ENCODE measurements at places on chromosomes 4 and X.

- DNase-seq: no peak
Measured at GRCh38 chrX:47683184-47683828, 24.3 kb upstream of the UXT start.

DNA sequence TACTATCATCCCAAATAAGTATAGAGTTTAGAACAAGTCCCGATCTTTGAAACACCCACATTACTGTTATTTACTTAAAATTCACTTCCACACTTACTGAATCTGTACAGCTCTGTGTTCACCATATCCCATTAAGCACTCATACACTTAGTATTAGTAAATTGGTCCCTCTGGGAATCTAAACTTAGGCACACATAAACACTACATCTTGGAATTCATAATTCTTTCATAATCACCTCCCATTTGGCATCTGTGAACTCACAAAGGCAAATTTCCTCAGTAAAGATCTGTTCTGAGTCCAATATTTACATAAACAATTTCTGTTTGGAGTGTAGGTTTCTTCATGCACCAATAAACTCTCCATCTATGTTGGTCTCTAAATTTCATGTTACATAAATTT is 52.6 kb upstream of the PPARGC1A start:
- DNase-seq: no peak

DNA sequence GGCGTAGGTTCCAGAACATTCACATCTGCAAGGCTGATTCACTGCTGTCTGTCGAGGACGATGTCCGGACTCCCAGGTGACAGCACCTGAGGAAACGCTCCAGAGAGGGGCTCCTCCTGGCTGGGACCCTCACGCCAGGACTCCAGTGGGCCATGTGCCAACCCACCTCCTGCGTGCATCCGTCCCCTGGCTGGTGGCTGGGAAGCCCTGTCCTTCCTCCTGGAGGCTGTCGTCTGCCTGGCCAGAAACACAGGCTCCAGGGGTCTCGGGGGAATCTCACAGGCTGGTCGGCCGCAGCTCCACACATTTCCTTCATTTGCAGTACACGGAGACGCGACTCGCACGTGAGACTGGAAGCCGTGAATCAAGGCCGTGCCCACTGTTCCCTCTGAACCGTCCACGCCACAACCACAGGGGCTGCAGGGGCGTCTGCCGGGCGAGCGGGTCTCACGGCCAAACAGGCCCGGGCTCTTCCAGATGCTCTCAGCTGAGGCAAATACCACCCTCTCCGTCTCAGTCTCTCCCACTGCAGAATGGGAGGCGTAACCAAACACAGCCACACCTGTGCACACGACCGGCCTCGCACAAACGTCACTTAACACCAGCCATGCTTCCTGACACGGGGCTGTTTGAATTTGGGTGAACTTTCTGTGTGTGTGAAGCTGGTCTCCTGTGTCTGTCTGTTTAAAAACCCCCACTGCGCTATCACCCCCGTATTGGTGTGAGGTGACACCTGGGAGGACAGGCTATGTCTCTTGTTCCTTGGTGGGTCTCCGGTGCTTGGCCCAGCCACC is 38.7 kb upstream of the MXD4 start:
- no peak for DNase-seq

DNA sequence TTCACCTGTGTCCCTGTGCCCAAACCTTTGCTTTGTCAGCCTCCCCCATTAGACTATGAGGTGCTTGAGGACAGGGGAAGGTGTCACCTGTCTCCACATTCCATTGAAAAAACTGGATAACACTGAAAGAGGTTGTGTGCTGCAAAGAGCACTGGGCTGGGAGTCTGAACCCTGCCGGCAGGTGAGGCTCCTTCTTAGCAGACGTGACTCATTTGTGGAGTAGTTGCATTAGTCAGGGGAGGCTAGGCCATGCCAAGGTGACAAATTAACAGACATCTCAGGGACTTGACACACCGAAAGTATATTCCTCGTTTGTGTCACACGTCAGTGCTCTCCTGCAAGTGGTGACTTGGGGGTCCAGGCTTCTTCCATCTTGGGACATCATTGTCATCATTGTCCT is 95.9 kb upstream of the STX18 start:
- no peak for DNase-seq

GRCh38 chr4:9812501-9813340 is 31.3 kb downstream of the DRD5 start:
- no peak for DNase-seq

GRCh38 chr4:140186651-140187315 is 32.8 kb upstream of the MAML3 start:
- no peak for DNase-seq

- DNase-seq: no peak
Measured at GRCh38 chr4:160510928-160511327, 1408.0 kb downstream of the RAPGEF2 start.

Data from T-helper 9 cell (primary cell).